ENCODE measurements at places on chromosomes 5 and 9.

DNA sequence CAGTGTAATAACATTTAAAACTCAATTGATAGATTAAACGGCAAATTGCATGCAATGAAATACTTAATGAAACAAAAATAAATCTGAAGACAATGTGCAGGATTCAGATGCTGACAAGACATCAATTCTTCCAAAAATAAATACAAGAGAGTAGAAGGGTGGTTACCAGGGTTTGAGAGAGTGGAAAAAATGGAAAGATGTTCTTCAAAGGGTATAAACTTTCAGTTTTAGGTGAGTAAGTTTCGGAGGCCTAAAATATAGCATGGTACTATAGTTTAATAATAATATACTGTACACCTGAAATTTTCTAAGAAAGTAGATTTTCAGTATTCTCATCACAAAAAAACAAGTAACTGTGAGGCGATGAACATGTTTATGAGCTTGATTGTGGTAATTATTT, 48.2 kb upstream of the RASEF start:
- no peak for DNase-seq

- DNase-seq = no peak
These were observed 425.3 kb downstream of the CSNK1G3 start for GRCh38 chr5:123937230-123937629.

DNA sequence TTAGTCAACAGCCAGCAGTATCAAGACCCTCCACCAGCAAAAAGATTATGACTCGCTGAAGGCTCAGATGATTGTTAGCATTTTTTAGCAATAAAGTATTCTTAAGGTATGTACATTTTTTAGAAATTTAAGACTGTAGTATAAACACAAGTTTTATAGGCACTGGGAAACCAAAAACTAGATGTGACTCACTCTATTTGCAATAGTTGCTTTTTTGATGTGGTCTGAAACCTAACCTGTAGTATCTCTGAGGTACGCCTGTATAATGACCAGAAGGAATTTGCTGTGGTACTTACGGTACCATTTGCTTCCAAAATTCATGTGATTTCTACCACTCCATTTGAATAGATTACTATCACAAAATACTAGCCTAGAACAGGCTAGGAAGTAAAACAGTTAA, 60.8 kb downstream of the WDR41 start:
- no peak for DNase-seq

GRCh38 chr5:67120032-67120431, 76.6 kb downstream of the CD180 start:
- DNase-seq = no peak

- no peak for DNase-seq
These were observed 179.9 kb downstream of the GLIS3 start for GRCh38 chr9:4119778-4120554.

- DNase-seq = no peak
These were observed 47.5 kb downstream of the UIMC1 start for GRCh38 chr5:176959051-176959450.

DNA sequence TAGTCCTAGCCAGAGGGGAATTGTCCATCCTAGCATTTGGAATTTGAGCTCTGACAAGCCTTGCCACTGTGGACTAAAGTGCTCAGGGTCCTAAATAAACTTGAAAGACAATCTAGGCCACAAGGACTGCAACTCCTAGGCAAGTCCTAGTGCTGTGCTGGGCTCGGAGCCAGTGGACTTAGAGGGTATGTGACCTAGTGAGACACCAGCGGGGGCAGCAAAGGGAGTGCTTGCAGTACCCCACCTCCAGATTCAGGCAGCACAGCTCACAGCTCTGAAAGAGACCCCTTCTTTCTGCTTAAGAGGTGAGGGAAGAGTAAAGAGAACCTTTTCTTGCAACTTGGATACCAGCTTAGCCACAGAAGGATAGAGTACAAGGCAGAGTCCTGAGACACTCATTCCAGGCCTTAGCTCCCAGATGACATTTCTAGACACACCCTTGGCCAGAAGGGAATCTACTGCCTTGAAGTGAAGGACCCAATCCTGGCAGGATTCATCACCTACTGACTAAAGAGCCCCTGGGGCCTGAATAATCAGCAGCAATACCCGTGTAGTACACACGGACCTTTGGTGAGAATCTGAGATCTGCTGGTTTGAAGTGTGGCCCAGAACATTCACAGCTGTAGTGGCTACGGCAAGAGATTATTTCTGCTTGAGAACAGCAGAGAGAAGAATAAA, 164.6 kb downstream of the CCDC171 start:
- DNase-seq = no peak

GRCh38 chr5:154138701-154139100, 51.8 kb upstream of the GALNT10 start:
- peak; percentile 82 for DNase-seq

- DNase-seq = peak; percentile 36
These were observed 71.5 kb downstream of the PSMB7 start for GRCh38 chr9:124343533-124344290.

GRCh38 chr5:173001229-173001841, 17.8 kb downstream of the ATP6V0E1 start:
- no peak for DNase-seq

- DNase-seq = no peak
These were observed 11.0 kb downstream of the SPINK14 start for GRCh38 chr5:148179234-148179824.

DNA sequence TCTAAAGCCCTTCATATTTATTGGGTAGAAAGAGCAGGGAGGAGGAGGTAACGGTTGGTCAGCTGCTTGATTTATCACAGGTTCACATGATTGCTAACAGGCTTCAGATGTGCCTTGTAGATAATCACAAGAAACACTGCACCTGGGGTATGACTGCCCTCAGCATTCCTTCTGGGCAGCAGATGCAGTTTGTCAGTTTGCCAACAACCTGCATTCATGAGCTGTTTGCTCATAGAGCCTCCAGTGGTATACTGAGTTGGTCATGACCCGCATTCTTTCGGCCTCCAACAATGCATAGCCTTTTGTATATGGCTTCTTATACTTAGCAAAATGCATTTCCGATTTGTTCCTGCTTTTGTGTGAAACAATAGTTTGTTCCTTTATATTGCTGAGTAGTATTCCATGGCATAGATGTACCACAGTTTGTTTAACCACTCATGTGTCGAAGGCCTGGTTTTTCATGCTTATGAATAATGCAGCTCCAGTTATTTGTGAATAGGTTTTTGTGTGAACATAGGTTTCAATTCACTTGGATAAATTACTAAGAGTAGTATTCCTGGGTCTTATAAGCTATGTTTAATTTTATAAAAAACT, 83.6 kb downstream of the ARHGEF28 start:
- DNase-seq = no peak

DNA sequence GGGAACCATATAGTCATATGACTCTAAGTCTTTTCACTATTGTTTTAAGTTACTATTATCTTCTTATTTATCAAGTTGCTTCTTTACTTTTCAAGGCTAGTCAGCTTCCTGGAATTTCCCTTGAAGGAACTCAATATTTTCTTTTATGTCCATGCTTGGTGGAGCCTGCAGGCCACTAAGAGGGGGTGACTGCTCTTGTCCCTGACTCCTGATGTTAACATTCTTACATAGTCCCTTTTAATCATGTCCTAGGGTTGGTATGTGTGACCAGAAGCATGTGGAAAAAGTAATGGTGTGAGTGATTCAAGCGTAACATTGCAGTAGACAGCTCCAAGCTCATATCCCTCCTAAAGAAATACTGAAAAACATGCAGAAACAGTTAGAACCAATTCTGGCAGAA, 1536.2 kb upstream of the CDH9 start:
- DNase-seq = no peak

DNA sequence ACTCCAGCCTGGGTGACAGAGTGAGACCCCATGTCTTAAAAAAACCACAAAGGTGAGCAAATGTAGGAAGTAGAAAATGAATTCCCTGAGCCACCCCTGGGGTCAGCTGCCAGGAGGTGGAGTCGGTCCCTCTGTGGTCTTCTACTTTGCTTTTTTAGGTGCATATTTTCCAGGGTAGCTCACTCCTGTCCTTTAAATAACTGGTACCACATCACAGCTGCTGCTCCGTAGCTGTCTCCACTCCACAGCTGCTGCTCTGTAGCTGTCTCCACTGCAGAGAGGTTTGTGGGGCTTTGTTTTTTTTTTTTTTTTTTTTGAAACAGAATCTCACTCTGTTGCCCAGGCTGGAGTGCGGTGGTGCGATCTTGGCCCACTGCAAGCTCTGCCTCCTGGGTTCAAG, 8.9 kb downstream of the WDR5 start:
- DNase-seq = no peak

DNA sequence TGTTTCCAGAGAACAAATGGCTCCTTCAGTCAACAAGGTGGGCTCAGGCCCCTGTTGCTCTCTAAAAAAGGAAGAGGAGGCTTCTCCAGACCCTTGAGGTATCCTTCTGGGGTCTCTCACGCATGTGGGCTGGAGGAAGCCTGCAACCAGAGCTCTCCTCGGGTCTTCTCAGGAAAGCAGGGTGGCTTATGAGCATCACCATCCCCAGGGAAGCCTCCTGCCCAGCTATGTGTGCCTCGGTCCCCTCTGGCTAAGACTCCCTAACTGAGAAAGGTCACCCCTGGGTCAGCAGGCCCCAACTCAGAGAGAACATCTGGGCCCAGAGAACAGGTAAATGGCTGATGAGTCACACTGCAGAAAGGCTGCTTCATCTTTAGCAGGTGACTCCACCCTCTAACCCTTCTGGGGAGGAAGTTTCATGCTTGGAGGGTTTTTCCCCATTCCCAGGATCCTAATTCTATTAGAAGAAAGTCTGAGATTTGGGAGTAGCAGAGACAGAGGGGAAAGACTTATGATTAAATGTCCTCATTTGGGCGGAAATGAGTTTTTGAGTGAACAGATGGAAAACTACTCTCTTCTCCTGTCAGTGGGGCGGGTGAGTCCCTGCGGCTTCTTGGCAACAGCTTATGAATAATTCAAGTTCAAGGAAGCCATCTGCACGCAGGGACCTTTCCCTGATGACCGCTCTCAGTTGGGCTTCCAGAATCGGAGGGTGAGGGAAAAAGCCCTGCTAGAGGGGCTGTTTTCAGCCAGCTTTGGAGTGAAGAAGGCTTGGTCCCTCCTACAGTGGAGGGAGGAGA, 41.9 kb downstream of the TGFBI start:
- DNase-seq = no peak

GRCh38 chr9:134439368-134439784, 113.1 kb downstream of the RXRA start:
- DNase-seq = no peak

- peak; percentile 57 for DNase-seq
These were observed 59.2 kb downstream of the DAPK1 start for GRCh38 chr9:87556821-87557220.

- no peak for DNase-seq
These were observed 102.3 kb downstream of the GLIS3 start for GRCh38 chr9:4197548-4197947.

- DNase-seq = no peak
These were observed 35.2 kb downstream of the LMNB1 start for GRCh38 chr5:126812199-126812570.

GRCh38 chr5:5103245-5103644, 36.9 kb upstream of the ADAMTS16 start:
- no peak for DNase-seq

GRCh38 chr5:93107805-93108520, 473.1 kb downstream of the NR2F1-AS1 start:
- no peak for DNase-seq

DNA sequence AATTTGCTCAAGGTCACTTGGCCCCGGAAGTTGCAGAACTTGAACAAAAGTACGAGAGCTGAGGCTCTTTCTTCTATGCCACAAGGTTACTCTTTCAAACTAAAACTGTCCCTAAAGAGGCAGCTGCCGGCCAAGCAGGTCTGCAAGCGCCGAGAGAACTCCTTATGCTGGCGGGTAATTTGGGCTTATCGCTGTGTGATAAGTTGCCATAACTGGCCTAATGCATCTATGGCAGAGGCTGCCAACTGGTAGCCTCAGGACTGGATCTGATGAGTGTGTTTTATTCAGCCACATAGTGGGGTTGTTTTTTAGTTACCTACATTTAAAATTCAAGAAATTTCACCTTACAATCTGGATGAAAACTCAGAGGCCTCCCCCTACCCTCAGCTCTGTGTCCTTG, 68.1 kb upstream of the SPOCK1 start:
- DNase-seq = peak; percentile 44

GRCh38 chr9:109311286-109311685, 9.6 kb downstream of the EPB41L4B start:
- no peak for DNase-seq

GRCh38 chr5:77852514-77853352, 76.6 kb upstream of the TBCA start:
- peak; percentile 74 for DNase-seq

DNA sequence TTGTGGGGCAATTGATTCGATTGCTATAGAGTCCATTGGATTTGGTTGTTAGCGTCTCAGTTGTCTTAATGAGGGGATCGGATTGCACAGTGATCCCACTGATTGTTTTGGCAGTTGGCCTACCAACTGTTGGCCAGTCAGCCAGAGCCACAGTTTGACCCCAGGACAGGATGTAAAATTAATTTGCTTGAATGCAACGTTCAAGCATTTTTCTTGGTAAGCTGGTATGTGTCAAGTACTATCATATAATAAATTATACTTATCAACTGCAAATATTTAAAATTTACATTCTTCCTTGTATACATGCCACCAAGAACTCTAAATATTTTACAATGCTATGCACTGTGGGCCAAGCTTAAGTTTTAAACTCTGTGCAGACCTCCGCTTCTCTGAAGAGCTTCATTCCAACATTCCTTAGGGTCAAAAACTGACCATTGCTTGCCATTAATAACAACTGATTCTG, 80.4 kb upstream of the OSMR start:
- DNase-seq = no peak

GRCh38 chr5:33299621-33300208, 141.1 kb upstream of the TARS1 start:
- no peak for DNase-seq

DNA sequence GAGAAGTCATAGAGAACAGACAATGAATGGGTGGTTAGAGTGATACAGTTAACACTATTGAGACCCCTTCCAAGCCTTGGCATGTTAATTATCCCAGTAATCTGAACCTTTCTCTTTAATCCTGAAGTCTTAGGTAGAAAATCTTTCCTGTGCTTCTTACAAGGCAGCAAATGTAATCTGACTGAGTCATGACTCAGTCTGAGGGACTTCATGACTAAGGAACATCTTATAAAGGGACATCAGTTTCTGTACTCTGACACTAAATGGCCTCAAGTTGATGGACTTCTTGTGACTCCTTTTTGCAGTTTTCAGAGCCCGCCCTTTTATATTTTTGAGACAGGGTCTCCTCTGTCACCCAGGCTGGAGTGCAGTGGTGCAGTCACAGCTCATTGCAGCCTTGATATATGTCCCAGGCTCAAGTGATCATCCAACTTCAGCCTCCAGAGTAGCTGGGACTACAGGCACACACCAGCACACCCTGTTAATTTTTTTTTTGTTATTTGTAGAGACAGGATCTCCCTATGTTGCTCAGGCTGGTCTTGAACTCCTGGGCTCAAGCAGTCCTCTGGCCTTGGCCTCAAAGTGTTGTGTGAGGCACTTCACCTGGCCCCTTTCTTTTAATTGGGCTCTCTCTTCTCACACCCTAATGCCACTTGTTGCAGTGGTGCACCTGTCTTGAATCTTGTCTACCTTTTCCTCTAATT, 9.5 kb downstream of the EXOSC3 start:
- DNase-seq = no peak

- DNase-seq = no peak
These were observed 107.1 kb downstream of the PALM2AKAP2 start for GRCh38 chr9:109887079-109887478.
